ENCODE measurements at places on chromosomes 11 and 22. TPM values are rescaled to one million over a fixed set of nuclear protein-coding genes. Genes with fewer than 3 reads are reported as not detected.

VWA5A gene
- 0.20 TPM for total RNA-seq

HIPK3 gene
- 20.3 TPM for total RNA-seq

LRRC4C gene
- total RNA-seq = not detected

CTTN gene
- 206 TPM for total RNA-seq

PLCB3 gene
- total RNA-seq = 22.8 TPM

GDPD4 gene
- total RNA-seq = not detected

INS gene
- total RNA-seq = not detected

LRRN4CL gene
- 0.24 TPM for total RNA-seq

SCGB1C1 gene
- total RNA-seq = not detected

JRKL gene
- total RNA-seq = 5.2 TPM

SLC22A8 gene
- total RNA-seq = not detected

FUT4 gene
- total RNA-seq = 2.5 TPM

GLYATL1 gene
- total RNA-seq = not detected

LPXN gene
- 2.8 TPM for total RNA-seq

CLDN5 gene
- not detected for total RNA-seq

SLC22A12 gene
- total RNA-seq = not detected

PRAME gene
- total RNA-seq = 99.0 TPM

SYCE3 gene
- 0.45 TPM for total RNA-seq

ART1 gene
- not detected for total RNA-seq

IL17REL gene
- 0.04 TPM for total RNA-seq

CRYBA4 gene
- not detected for total RNA-seq

GAB4 gene
- total RNA-seq = not detected

ALX4 gene
- total RNA-seq = 2.7 TPM

KIF18A gene
- 12.9 TPM for total RNA-seq

KCNJ11 gene
- total RNA-seq = 3.7 TPM

TUBGCP6 gene
- 6.1 TPM for total RNA-seq

CDPF1 gene
- total RNA-seq = 10.8 TPM

SAA4 gene
- not detected for total RNA-seq

IFT27 gene
- 21.4 TPM for total RNA-seq

NPAS4 gene
- not detected for total RNA-seq

OR5B21 gene
- not detected for total RNA-seq

XKR3 gene
- total RNA-seq = not detected

GSTT2B gene
- 0.39 TPM for total RNA-seq

CAVIN3 gene
- total RNA-seq = 25.3 TPM

ESAM gene
- total RNA-seq = 13.1 TPM

UPK3A gene
- total RNA-seq = not detected

Measured in A549 treated with Mapracorat at 1 μM for 4 hours (cell line).